ENCODE measurements at places on chromosomes 2 and 18. TPM values are rescaled to one million over a fixed set of nuclear protein-coding genes. Genes with fewer than 3 reads are reported as not detected.

- no peak for DNase-seq
Observed at GRCh38 chr2:112001942-112002341, 53.1 kb upstream of the TMEM87B start.

- DNase-seq, result no peak
Observed at GRCh38 chr18:36492604-36493329, 195.3 kb downstream of the FHOD3 start.

GRCh38 chr2:22126106-22126505 lies 1002.3 kb downstream of the TDRD15 start:
- DNase-seq, result no peak

DNA sequence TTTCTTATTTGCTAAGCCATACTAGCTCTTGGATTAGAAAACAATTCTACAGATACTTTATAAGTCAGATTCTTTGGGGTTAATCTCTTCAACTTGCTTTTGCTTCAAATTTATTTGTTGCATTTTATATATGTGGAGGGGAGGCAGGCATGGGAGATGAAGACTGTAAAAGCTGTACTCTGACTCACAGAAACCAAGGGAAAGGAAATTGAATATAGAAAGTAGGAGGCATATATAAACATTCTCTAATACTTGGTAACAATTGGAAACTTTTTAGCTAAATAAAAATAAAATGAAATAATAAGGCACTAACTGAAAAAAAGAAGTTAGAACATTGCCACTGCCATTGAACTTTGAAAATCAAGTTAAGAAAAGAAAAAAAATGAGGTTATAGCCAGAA lies 21.3 kb downstream of the PLA2R1 start:
- DNase-seq, result no peak

DNA sequence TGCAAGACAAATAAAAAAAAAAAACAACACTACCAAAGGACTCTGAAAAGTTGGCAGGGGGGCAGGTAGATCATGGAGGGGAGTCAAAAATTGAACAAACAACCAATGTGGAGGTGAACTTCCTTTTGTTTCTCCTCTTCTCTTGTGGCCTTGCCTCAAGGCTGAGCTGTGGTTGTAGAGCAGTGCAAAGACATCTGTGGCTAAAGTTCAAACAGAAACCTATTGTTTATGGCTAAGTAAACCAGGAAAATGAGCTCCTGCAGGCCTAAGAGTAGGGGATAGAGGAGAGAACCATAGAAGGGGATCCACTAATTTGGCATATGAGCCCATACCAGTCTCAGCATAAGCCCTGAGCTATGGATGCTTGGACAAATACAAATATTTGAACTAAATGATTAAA lies 40.2 kb upstream of the EGR4 start:
- no peak for DNase-seq

GRCh38 chr2:170369228-170369627 lies 191.3 kb downstream of the MYO3B start:
- no peak for DNase-seq

DNA sequence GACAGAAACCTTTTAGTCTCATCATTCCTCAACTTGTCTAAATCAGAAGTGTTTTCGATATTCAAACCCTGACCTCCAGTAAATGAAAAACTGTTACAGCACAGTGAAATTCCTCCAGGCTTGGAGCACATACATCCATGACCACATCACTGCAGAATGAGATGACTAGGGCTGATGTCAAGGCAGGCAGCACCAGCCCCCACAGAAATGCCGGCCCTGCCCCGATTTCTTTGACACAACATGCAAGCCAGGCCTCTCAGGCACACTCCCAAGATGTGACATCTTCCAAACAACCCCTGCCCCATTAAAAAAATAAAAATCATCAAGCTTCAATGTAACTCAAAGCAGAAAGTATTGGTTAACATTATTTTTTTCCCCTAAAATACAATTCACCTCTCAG lies 103.3 kb downstream of the CTAGE1 start:
- peak; percentile 89 for DNase-seq

DNA sequence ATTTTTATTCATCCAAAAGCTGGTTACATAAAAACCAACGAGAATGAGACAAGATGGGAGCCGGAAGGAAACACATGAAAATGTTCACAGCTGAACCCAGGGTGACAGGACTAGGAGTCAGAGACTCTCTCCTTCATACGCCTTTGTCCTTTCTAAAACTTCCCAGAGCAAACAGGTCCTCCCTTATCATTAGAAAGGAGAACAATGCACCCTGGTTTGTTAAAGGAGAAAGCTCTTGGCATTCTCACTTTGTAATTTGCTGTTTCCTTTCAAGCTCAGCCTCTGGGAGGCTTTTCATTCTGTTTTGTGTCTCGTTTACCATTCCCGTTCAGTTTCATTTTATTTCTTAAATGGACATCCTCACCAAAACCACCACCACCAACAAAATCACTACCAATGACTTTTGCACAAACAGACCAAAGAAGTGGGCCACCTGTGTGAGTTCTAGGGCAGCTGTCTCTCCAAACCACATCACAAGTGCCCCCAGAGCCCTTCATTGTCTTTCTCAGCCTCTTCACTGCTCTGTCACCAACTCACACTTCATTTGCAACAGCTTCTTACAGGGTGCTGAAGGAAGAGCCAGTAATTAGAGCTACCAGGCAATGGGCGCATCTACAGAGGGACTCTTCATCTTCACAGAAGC lies 105.3 kb downstream of the HDAC4 start:
- DNase-seq, result no peak

- no peak for DNase-seq
Observed at GRCh38 chr2:3575534-3576262, 638 bp downstream of the RPS7 start.

DNA sequence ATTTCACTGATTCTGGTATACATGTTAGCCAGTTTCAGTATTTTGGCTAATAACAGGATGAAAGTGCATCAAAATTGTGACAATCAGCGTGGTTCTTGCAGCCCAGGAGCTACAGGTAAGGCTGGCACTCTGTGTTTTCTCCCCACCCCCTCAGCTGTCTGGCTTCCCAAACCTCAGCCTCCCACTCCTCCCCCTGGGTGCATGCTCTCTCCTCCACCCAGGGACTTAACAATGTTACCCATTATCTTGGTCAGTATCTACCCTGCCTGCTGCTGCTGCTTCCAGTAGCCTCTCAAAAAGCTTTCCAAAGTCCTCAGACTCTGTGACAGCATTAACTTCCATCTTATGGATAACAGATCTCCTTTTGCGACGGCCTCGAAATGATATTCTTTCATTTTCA lies 41.0 kb downstream of the TRABD2A start:
- no peak for DNase-seq

Gene OTOF
- 0.32 TPM for total RNA-seq

Gene DUSP2
- total RNA-seq, result 3.8 TPM

Gene DTNA
- 115 TPM for total RNA-seq

Gene ACMSD
- total RNA-seq, result not detected

Gene FAP
- total RNA-seq, result 54.8 TPM

Gene KYNU
- total RNA-seq, result 6.9 TPM

All from posterior vena cava (tissue), 2 donors.